Cardiac atrium fibroblast (primary cell): ENCODE measurements at places on chromosomes 11 and 22. TPM values are rescaled to one million over a fixed set of nuclear protein-coding genes. Genes with fewer than 3 reads are reported as not detected.

GGTLC2 gene
- not detected in 2 replicates for total RNA-seq

HSD17B12 gene
- total RNA-seq = 68.8 and 101 TPM in 2 replicates

PDE3B gene
- total RNA-seq = 0.36 and 2.3 TPM in 2 replicates

BEST1 gene
- 0.97 and 3.4 TPM in 2 replicates for total RNA-seq

MS4A14 gene
- total RNA-seq = not detected in 2 replicates

APOL1 gene
- total RNA-seq = 4.9 and 5.0 TPM in 2 replicates

ZNF214 gene
- 1.8 and 5.8 TPM in 2 replicates for total RNA-seq

POTEH gene
- total RNA-seq = not detected in 2 replicates

OR8B12 gene
- total RNA-seq = not detected in 2 replicates

CDC42EP1 gene
- total RNA-seq = 90.3 and 92.3 TPM in 2 replicates

TUB gene
- total RNA-seq = 6.3 and 7.2 TPM in 2 replicates

CUL5 gene
- 14.6 and 18.3 TPM in 2 replicates for total RNA-seq

FIBIN gene
- total RNA-seq = 7.8 and 14.3 TPM in 2 replicates

WNT11 gene
- 0.65 TPM in 1 of 2 replicates, not detected in the other for total RNA-seq

MMP3 gene
- total RNA-seq = not detected in 2 replicates

PYGM gene
- total RNA-seq = 5.8 and 9.7 TPM in 2 replicates

UPK2 gene
- not detected in 2 replicates for total RNA-seq

C1QTNF5 gene
- 13.8 and 24.2 TPM in 2 replicates for total RNA-seq
